Kidney capillary endothelial cell (primary cell): ENCODE measurements at places on chromosomes 11 and 22.

DNA sequence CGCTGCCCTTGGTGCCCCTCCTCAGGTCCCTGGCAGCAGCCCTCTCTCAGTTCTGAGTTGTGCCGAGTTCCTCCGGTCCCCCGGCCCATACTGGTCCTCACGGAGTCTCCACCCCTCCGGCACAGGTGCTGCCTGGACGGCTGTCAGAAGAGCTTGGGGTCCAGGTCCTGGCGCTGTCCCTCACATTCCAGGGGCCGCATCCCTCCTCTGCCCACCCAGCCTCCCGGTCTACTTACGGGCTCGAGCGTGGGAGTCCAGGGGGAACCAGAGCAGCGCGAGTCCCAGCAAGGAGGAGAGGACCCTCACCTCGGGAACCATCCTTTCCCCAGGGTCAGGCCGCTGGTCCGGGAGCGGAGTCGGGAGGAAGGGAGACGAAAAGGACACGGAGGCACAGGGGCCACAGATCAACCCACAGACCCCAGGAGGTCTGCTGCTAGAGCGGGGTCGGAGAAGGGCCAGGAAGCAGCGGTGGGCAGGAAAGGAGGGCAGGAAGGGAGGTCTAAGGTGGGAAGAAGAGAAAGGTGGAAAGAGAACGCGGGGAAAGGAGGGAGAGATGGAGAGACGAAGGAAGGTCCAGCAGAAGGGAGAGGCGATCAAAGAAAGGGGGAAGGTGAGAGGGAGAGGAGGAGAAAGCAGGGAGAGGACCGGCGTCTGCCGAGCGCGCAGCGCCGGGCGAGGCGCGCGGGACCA lies 510 bp downstream of the CHRDL2 start:
- no peak for DNase-seq

DNA sequence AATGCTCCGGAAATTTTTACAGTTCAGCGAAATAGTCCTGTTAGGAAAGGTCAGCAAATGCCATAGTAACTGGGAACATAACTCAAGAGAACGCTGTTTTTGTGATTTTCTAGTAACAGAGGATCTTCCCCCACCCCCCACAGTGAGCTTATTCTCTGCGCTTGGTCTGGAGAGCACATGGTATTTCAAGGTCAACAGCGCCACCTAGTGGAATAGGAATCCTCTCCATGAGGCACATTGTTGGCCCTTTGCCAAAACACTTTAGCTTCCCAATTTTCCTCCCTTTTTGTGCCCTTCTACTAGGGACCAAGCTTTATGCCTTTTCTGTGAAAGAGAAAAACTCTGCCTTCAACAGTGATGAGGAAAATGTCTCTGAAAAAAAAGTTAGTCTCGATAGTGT lies 13.2 kb upstream of the OR4C12 start:
- DNase-seq, result peak; percentile 50

- no peak for DNase-seq
Measured at GRCh38 chr11:121672630-121673487, 220.1 kb upstream of the SORL1-AS1 start.

GRCh38 chr11:27370374-27370773 lies 7.4 kb upstream of the CCDC34 start:
- no peak for DNase-seq

DNA sequence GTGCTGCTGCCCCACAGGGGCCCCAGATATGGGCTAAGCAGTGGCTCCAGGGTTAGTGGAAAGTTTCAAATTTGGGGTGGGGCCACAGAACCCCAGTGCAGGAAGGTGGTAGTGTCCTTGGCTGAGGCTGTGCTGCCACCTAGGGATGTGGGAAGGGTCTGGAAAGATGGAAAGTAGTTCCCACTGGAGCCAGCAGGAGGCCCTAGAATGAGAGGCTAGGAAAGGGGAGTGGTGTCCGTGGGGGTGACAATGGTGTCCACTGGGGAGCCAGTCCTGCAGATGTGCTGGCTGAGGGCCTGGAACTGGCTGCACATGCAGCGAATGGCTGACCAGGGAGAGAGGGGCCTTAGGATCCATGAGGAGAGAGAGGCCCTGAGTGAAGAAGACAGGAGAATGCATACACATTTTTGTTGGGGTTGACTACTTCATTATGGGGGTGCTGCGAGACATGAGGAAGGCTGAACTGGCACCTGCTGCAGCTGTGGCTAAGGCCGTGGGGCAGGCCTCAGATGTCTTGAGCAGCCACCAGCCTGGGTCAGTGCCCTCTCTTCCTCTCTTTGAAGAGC lies 21.1 kb downstream of the RFPL3 start:
- peak; percentile 62 for DNase-seq

GRCh38 chr22:28029201-28029948 lies 110.3 kb upstream of the PITPNB start:
- peak; percentile 98 for DNase-seq

DNA sequence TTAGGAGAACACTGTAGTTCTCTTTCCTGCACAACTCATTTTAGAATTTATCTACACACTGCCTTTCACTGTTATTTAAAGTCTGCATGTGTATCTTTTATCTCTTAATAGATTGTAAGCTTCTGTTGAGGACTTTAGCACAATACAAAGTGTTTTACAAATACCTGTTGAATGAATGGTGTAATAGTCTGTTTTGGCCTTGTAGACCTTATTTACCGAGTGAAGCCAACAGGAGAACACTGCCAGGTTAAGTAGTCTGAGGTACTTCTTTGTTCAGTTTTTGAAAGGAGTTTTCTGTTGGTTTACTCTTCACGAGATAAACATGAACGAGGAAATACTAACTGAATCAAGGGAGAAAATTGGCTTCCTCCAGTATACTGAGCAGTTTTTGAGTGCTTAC lies 31.0 kb downstream of the SIK2 start:
- no peak for DNase-seq

- DNase-seq, result no peak
Measured at GRCh38 chr11:64759722-64760719, at the start of gene PYGM. Gene PYGM, minus strand, starts transcription at chr11:64759974. Its CDS starts 76 bp downstream, at chr11:64759898.

GRCh38 chr11:114148013-114148382 lies 88.5 kb downstream of the ZBTB16 start:
- DNase-seq, result no peak

- no peak for DNase-seq
Measured at GRCh38 chr11:45393334-45393733, 107.2 kb upstream of the SYT13 start.

DNA sequence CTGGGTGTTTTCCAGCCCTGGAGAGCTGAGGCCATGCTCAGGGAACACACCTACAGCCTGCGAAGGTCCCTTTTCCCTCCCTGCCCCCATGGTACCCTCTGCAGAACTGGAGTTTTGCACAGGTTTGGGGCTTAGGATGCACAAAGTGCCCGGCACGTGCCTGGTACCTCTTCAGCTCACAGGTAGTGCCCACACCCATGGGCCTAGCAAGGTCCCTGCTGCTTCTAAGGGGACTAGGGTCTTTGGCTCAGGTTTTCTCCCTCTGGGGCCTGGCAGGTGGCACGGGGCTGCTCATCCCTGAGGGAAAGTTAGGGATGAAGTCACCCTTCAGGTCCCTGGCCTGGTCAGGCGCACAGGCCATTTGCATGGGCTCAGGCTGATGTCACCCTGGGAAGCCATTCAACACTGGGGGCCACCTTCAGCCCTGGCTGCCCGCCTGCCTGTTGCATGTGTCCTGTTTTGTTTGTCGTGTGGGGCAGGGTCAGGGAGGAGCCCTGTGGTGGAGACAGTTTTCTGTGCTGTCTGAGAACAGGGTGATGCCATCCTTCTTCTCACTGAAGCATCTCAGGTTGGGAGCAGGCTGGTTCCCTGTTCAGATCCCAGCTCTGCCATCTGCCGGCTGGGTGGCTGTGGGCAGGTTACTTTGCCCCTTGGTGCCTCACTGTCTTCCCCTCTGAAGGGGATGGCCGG lies 68.3 kb upstream of the CRYBB3 start:
- no peak for DNase-seq

- DNase-seq, result no peak
Measured at GRCh38 chr11:94024547-94024946, 3.4 kb downstream of the HEPHL1 start.
